ENCODE measurements at places on chromosomes 3 and 15. TPM values are rescaled to one million over a fixed set of nuclear protein-coding genes. Genes with fewer than 3 reads are reported as not detected.
A peak's percentile ranks its signal among the peaks of the same experiment; 100 is the strongest.

DNA sequence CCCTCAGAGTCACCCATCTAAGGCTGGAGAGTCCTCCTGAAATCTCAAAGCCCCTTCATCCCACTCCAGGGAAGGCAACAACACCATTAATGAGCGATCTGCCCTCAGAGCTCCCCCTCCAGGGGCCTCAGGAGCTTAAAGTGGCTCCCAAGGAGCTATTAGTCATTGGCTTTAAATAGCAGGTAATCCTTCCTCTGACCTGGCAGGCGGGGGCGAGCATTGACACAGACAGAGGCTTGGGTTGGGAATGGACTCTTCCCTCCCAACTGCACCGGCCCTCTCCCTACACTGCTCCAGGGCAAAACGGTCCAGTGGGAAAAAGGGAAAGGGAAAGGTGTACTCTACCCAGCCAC lies 1.4 kb downstream of the MFGE8 start:
- H3K36me3 ChIP-seq = no peaks in the 10 kb centered on the region
- H3K4me3 ChIP-seq = peak overlapping the region; percentile 79
- H3K27ac ChIP-seq = no peak overlapping the region
- DNase-seq = no peak
- H3K4me1 ChIP-seq = peaks cover 16% of the 10 kb centered on the region

GRCh38 chr15:72182673-72183072 lies 14.9 kb downstream of the GRAMD2A start:
- H3K4me3 ChIP-seq = no peak overlapping the region
- no peak for DNase-seq
- no peaks in the 10 kb centered on the region for H3K36me3 ChIP-seq
- no peaks in the 10 kb centered on the region for H3K4me1 ChIP-seq

- H3K4me1 ChIP-seq = no peaks in the 10 kb centered on the region
- no peak overlapping the region for H3K27ac ChIP-seq
- peaks cover 4% of the 10 kb centered on the region for H3K27me3 ChIP-seq
- H3K36me3 ChIP-seq = peaks cover 2% of the 10 kb centered on the region
- no peak overlapping the region for H3K4me3 ChIP-seq
- no peak for DNase-seq
Observed at GRCh38 chr3:16671690-16672089, 66.5 kb upstream of the DAZL start.

DNA sequence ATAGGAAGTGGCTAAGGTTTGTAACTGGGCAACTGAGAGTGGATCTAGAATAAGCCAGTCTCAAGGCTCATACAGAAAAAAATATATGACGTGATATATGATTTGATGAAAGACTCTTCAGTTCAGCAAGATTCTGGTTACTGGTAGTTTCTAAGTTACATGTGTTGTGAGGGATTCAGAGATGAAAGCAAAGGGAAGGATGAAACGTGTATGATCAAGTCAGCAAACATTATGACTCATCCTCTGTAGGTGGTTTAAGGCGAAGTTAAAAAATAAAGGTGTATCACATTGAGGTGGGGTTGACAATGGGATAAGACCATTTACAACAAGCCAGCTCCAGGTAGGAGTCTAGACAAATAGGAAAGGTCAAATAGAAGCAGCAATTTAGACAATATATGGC lies 16.2 kb downstream of the TERC start:
- no peak for DNase-seq
- H3K27me3 ChIP-seq = peaks cover 21% of the 10 kb centered on the region
- peaks cover 16% of the 10 kb centered on the region for H3K4me1 ChIP-seq
- no peak overlapping the region for H3K27ac ChIP-seq
- H3K4me3 ChIP-seq = no peak overlapping the region
- H3K36me3 ChIP-seq = no peaks in the 10 kb centered on the region

- peak overlapping the region; percentile 40 for H3K4me3 ChIP-seq
- H3K27me3 ChIP-seq = no peaks in the 10 kb centered on the region
- no peak for DNase-seq
- no peaks in the 10 kb centered on the region for H3K36me3 ChIP-seq
- H3K27ac ChIP-seq = no peak overlapping the region
Observed at GRCh38 chr3:100603469-100603868, 5.9 kb upstream of the ADGRG7 start.

GRCh38 chr3:11582191-11582968 lies 61.3 kb downstream of the VGLL4 start:
- H3K4me1 ChIP-seq = peaks cover 54% of the 10 kb centered on the region
- H3K27ac ChIP-seq = peak overlapping the region; percentile 12
- peaks cover 10% of the 10 kb centered on the region for H3K36me3 ChIP-seq
- H3K4me3 ChIP-seq = peak overlapping the region; percentile 35
- peak; percentile 35 for DNase-seq

DNA sequence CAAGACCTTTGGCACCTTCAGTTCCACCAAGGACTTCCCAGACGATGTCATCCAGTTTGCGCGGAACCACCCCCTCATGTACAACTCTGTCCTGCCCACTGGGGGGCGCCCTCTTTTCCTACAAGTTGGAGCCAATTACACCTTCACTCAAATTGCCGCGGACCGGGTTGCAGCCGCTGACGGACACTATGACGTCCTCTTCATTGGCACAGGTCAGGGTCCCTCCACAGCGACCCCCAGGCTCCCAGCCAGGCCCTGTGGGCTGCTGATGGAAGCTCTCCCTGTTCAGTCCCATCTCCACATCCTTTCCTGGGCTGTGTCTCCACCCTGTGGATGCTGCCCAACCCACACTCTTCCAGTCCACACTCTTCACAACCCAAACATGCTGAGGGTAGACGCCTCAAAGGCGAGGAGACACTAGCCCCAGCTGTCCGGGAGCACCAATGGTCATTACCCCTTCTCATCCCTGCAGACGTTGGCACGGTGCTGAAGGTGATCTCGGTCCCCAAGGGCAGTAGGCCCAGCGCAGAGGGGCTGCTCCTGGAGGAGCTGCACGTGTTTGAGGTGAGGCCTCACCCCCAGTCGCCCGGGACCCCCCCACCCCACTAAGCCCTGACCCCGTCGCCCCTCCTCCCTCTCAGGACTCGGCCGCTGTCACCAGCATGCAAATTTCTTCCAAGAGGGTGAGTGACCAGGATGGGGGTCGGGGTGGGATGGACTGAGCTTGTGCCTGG lies 4.3 kb upstream of the LSMEM2 start:
- peak; percentile 90 for DNase-seq
- H3K36me3 ChIP-seq = no peaks in the 10 kb centered on the region
- H3K4me3 ChIP-seq = no peak overlapping the region

DNA sequence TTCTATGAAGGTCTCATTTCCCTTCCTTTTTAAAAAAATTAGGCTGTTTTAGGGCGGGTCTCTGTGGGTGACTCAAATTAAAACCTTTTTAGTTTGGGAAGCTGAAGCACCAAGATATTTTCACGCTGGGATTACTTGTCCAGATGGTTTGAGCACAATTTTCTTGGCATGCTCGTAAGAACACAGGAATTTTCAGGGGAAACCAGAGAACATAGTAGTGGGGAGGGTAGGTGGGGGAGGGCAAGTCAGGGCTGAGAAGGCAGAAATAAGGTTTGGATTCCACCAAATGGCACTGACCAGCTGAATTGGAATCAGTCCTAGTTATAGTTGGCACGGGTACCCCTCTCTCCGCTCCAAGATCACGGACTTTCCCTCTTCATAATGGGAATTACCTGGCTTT lies 97.3 kb upstream of the LRIG1 start:
- H3K4me3 ChIP-seq = no peak overlapping the region
- no peak overlapping the region for H3K27ac ChIP-seq
- peaks cover 4% of the 10 kb centered on the region for H3K27me3 ChIP-seq
- DNase-seq = no peak
- peaks cover 14% of the 10 kb centered on the region for H3K4me1 ChIP-seq

DNA sequence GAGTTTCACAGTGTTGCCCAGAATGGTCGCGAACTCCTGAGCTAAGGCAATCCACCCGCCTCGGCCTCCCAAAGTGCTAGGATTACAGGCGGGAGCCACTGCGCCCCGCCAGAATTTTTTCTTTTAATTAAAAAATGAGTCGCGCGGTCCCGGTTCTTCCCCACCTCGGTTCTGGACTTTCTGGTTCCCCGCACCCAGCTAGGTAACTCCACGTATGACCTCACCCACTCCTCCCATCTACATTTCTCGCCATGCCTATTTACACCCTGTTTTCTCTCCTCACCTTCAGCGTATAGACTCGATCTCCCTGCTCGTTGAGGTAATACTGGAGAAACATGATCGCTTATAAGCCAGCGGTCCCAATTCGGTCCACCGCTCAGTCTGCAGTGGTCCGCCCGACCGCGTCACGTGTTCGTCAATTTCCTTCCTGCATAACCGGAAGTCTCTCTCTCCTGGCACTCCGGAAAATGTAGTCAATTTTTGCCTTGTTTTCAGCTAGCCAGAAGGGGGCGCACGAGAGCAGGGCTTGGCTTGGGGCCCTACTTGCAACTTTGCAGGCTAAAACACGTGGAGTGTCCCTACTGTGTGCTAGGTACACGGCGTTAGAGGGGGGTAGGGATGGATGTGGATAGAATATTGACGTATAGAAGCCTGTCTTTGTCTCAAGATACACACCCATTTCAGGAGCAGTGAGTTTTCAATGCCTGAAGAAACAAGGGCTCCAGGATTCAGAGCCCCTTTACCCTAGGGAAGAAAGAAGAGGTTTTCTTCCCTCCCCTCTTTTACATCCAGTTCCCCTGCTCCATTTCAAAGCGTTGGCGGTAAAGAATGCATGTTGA lies at the start of the genes NOP10 and NUTM1:
Gene NOP10, minus strand, starts transcription at position 400 of the 839 bp plus-strand sequence. Its CDS starts 63 bp downstream, at position 337.
Gene NUTM1, plus strand, starts transcription at position 579 of the 839 bp plus-strand sequence. CDS start 382 bp downstream, outside the sequence.
- H3K27me3 ChIP-seq = no peaks in the 10 kb centered on the region
- peak; percentile 97 for DNase-seq
- H3K36me3 ChIP-seq = peaks cover 28% of the 10 kb centered on the region
- peak within 1 kb of the TSS; percentile 88 for H3K27ac ChIP-seq
- H3K4me1 ChIP-seq = peaks cover 30% of the 10 kb centered on the region

HTR3E gene
- total RNA-seq = not detected

DNA sequence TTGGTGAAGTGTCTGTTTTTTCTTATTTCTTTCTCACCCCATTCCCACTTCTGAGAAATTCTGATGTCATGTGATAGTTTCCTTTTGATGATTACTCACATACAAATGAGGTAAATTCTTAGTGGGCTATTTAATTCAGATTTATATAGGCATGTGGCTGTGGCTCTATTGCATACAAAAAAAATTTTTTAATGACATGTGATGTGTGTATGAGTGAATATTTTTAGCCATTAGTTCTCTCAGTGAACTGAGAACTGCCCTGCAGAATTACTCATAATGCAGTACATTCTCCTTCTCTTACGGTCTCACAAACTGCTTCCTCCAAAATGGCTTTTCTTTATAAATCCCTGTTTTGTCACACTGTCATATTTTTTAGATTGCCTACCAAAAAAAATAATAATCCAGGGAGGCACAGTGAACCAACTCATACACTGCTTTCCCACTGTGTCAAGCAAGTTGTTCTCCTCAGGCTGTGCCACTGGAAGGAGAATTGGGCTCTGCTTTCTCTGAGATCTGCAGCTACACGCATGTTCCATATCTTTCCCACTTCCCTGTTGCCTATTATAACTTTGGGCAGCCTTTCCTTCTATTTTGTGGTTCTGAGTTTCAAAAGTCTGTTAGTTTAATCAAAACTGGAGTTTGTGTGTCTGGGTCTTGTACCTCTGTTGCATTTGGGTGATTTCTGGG lies 415.7 kb upstream of the THBS1 start:
- no peaks in the 10 kb centered on the region for H3K4me1 ChIP-seq
- no peak for DNase-seq
- H3K36me3 ChIP-seq = no peaks in the 10 kb centered on the region
- no peak overlapping the region for H3K4me3 ChIP-seq
- H3K27me3 ChIP-seq = peaks cover 19% of the 10 kb centered on the region
- no peak overlapping the region for H3K27ac ChIP-seq

DNA sequence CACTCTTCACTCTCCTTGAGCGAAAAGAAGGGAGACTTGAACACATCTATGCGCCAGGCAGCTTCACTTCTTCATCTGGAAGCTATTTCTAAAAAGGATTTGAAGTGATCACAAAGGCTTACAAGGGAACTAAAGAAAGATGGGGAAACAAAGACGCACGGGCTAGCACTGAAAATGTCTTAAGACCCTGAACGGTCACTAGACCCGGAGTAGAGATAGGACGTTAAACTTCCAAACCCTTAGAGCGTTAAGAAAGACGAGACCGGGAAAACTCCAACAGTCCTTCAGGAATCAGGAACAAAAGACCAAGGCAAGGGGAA lies 47.5 kb upstream of the EPHB3 start:
- peaks cover 47% of the 10 kb centered on the region for H3K27me3 ChIP-seq
- no peak overlapping the region for H3K27ac ChIP-seq
- DNase-seq = no peak

GRCh38 chr3:32719335-32719734 lies 34.3 kb downstream of the CNOT10 start:
- peaks cover 26% of the 10 kb centered on the region for H3K36me3 ChIP-seq
- no peak overlapping the region for H3K4me3 ChIP-seq
- no peak overlapping the region for H3K27ac ChIP-seq
- H3K4me1 ChIP-seq = no peaks in the 10 kb centered on the region
- DNase-seq = no peak

STAC gene
- 0.26 TPM for total RNA-seq

DNA sequence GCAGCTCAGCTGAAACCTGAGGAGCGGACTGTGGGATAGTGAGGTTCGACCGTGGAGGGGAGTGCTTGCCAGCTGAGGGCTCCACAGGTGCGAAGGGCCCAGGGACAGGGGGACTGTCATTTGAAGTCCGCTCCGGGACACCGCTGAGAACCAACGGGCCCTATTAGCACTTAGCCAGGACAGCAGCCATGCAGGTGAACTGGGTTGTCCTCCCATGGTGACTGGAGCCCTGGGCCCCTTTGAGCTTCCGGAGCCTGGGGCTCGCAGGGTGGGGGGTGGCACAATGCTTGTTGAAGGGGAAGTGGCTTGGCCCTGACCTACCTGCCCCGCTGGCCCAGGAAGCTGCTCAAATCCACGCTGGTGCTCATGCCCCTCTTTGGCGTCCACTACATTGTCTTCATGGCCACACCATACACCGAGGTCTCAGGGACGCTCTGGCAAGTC lies 24.7 kb downstream of the PTH1R start:
- peaks cover 9% of the 10 kb centered on the region for H3K27me3 ChIP-seq
- no peaks in the 10 kb centered on the region for H3K36me3 ChIP-seq
- peaks cover 2% of the 10 kb centered on the region for H3K4me1 ChIP-seq
- no peak overlapping the region for H3K27ac ChIP-seq
- DNase-seq = no peak

- DNase-seq = no peak
- H3K4me1 ChIP-seq = no peaks in the 10 kb centered on the region
- peaks cover 2% of the 10 kb centered on the region for H3K36me3 ChIP-seq
- no peak overlapping the region for H3K4me3 ChIP-seq
Observed at GRCh38 chr3:177764933-177765332, 567.7 kb upstream of the TBL1XR1 start.

DNA sequence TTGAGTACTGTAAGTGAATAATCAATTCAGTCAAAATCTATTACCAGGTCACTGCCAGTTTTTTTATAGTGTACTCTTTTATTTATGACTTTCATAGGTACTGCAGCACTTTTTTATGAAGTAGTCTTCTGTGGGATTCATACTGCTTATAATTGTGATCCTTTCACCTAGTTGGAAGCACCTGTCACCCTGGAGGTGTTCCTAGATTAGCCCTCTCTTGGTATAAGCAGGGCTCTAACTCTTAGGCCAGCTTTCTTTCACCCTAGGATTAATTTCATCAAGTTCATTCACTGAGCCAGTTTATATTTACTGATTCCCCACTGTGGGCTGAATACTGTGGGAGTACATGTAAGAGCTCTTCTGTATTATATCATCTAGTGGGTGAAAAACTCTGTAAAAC lies 65.9 kb upstream of the MLF1 start:
- DNase-seq = no peak
- H3K4me3 ChIP-seq = no peak overlapping the region
- H3K27ac ChIP-seq = no peak overlapping the region

PATL2 gene
- 14.1 TPM for total RNA-seq
